Spleen (tissue), 13 donors: ENCODE measurements at places on chromosomes 12 and 14. TPM values are rescaled to one million over a fixed set of nuclear protein-coding genes. Genes with fewer than 3 reads are reported as not detected.
A peak's percentile ranks its signal among the peaks of the same experiment; 100 is the strongest.

- peak; percentile 90 for DNase-seq
Measured at GRCh38 chr14:70808416-70809224, 693 bp downstream of the MAP3K9 start.

- no peak for DNase-seq
Measured at GRCh38 chr14:41986083-41986645, 379.5 kb downstream of the LRFN5 start.

DNA sequence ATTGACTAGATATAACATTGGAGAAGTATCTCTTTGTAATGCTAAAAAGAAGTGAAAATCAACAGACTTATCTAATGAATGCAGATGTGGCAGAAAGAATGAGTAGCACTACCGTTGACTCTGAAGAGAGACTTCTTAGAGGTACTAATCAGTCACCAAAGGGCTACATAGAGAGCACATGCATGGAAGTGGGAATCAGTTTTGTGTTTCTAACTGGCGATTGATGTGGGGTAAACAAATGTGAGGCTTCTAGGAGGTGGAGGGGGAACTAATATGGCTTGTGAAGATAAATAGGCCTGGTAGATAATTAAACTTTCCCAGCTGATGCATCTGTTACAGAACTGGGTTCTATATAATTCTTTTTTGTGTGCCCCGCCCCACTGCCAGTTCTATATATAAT is 10.5 kb downstream of the COCH start:
- DNase-seq, result no peak

- peak; percentile 88 for DNase-seq
Measured at GRCh38 chr12:116508145-116509121, 50.7 kb upstream of the MAP1LC3B2 start.

DNA sequence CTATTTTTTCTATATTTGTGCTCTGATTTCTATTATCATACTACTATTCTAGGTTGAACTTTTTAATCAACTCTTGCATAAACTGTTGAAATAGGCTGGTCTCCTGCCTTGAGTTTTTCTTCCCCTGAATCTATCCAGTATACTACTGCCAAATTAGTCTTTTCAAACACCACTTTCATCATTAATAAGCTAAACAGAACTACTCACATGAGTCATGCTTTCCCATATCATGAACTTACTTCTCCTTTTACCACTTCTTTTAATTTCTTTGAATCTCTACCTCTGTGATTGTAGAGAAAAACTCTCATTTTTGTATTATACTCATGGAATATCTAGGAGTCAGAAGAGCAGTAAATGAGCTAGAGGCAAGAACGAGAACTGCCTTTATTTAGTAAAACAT is 340.3 kb upstream of the PDE3A start:
- DNase-seq, result no peak

DNA sequence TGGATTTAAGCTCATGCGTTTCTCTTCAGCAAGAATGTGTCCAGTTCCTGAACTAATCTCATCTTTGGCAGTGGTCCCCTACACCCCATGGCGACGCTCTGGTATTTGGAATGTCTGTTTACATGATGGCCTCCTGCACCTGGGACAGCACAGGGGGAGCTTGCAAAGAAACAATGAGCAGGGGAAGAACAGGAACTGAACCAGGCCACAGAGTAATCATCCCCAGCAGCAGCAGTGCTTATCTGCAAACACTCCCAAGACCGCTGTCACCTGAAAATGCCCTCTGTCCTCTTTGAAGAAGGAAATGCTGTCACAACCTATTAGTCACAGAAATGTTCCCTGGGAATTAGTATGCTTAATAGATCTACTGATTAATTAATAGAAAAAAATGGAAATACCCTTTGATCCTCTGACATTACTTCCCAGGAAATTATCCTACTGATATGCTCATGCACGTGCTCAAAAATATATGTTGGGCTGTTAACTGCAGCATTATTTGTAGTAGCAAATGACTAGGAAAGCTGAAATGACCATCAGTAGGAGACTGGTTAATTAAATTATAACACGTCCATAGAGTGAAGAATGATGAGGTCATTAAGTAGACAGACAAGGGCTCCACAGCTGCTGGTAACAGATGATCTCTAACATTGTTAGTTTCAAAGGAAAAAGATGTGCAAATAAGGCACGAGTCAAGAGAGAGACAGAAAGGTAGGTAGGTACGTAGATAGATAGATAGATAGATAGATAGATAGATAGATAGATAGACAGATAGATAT is 279.3 kb upstream of the FLRT2 start:
- no peak for DNase-seq

GRCh38 chr12:94841904-94842610 is 161.4 kb downstream of the NDUFA12 start:
- DNase-seq, result no peak

DNA sequence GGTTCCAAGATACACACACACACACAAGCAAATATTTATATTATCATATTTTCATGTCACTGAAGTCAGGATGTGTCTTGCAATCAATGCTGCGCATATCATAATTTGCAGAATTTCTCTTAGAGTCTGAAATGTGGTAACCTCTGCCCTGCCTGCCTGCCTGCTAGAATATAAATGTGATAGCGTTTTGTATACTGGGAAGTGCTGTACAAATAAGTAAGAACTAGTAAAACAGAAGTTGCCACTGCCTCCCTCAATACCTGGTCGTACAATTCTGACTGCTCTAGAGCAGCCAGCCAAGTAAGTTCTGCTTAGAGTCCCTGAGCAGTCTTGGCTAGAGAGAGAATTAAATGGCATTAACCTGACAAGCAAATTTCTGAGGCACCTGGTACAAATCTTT is 83.9 kb upstream of the NTF3 start:
- no peak for DNase-seq

- no peak for DNase-seq
Measured at GRCh38 chr12:3117144-3117581, 40.0 kb downstream of the TSPAN9 start.

DNA sequence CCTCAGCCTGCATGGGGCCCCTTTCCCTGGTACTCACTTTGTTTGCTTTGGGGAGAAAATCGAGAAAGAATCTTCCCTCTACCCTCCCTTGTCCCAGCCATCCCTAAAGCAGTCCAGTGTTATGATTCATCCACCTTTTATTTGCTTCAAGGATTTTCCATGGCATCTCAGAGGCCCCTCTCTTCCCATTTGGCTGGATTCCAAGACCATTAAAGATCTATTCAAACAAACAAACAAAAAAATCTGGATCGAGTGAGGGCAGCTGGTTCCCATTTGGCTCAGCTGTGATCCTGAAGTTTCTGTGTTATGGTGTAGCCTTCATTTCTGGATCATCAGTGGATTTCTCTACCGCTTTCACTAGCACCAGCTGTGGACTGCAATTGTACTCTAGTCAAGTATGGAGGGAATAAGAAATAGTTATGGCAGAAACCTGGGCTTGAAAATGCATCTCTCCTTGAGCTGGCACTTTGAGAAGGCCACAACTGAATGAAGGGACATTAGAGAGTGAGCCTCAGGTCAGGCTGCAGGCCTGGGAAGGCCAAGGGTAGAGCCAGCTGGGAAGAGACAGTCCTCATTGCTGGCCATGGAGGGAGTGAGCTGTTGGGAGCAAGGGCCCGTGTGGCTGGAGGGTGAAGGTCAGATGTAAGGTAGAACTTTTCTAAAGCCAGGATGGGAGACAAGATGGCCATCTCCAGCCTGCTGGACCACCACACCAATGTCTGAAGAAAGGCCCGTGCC is 13.7 kb downstream of the KRT71 start:
- DNase-seq, result peak; percentile 34

DNA sequence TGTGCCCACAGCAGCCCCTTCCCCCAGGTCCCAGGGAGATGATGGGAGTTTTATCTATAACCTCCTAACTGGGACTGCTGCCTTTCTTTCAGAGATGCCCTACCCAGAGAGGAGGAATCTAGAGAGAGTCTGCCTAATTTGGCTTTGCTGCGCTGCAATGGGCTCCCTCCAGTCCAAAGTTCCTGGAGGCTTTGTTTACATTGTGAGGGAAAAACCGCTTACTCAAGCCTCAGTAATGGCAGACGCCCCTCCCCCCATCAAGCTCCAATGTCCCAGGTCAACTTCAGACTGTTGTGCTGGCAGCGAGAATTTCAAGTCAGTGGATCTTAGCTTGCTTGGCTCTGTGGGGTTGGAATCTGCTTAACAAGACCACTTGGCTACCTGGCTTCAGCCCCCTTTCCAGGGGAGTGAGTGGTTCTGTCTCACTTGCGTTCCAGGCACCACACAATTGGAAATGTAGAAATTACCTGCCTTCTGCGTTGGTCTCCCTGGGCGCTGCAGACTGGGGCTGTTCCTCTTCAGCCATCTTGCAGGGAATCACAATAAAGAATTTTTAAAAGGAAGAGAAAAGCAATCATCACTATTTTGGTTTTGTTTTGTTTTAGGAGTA is 262.5 kb downstream of the FOXG1 start:
- no peak for DNase-seq

DNA sequence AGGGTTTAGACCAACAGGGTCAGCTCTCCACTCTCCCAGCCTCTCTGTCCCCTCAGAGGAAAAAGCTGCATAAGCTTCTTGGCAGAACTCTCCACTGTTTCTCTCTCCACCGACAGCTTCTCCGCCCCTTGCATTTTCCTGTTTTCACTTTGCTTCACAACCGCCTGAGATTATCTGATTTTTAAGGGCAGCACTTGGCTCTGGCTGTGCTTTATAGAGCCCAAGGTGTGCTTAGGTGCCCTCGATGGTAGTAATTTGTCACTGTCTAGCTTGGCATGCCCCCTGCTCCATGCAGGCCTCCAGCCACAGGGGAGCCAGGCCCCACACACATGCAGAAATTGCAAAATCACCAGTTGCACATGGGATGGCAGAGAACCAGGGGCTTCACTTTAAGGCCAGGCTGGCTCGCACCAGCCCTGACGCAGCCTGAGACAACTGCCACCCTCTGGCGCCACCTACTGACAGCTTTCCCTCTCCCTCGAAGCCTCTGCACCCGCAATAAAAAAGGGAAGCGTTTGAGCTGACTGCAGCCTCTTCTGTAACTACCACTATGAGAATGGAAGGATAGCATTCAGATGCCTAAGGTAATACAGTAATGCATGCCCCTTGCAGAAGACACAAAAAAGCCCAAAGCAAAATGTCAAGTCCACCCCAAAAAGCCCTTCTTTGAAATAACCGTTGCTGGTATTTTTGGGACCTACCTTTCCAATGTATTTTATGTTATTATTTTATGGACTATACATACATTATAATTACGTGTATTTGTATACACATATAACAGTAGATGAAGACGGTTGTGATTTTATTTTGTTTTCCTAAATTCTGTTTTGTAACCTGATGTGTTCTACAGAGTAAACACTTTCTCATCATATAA is 32.0 kb upstream of the RIMBP2 start:
- DNase-seq, result peak; percentile 81

- no peak for DNase-seq
Measured at GRCh38 chr12:124448955-124449622, 118.3 kb downstream of the NCOR2 start.

DNA sequence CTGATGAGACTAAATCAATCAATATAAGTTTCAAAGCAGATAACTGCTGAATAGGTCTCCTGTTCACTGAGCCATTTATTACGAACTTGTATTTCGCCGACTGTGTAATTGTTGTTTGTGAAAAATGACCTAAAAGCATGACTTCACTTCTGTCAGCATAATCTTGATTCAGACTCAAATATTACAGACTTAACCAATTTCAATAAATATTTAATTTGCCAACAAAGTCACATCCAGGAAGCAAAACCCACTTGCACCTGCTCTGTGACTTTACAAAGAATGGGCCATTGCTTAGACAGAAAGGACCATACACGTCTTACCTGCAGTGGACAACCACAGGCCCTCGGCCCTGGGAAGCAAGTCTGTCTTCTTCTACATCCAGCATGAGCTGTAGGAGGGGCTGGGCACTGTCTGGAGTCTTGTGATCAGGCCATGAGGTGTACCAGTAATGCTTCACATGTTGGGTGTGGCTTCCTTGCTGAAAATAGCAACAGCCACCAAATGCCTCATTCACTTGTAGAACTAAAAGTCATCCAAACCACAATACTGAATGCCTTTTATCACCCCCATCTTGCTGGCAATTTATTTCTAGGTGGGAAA is 23.5 kb upstream of the PTPRB start:
- no peak for DNase-seq

- no peak for DNase-seq
Measured at GRCh38 chr14:73943083-73943482, 6.8 kb downstream of the FAM161B start.

DNA sequence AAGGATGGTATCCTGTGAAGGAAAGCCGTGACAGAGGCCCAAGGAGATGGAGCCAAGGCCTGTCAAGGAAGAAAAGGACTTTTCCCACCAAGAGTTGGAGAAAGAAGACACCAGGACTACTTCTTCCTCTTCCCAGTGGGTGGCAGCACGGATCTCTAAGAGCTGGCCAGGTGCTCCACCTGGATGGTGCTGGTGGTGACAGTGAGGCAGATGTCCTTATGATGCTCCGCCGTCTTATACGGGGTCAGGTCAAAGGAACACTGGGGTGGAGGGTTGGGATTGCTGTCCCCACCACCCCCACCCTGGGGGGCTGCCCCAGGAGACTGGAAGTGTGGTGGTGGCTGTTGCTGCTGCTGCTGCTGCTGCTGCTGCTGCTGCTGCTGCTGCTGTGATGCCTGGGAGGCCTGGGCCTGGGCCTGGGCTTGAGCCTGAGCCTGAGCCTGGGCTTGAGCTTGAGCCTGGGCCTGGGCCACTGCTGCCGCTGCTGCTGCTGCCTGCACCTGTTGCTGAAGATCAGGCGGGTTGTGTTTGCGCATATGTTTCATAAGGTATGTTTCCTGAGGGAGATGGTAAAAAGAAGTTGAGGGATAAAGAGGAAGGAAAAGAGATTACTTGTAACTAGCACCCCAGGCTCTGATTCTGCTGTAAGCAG is 4.8 kb upstream of the ING4 start:
- no peak for DNase-seq

GRCh38 chr14:104817930-104818713 is 17.2 kb downstream of the ZBTB42 start:
- DNase-seq, result peak; percentile 69

- DNase-seq, result no peak
Measured at GRCh38 chr12:105882404-105882803, 256.4 kb downstream of the NUAK1 start.

Gene PPP4R4
- not detected for total RNA-seq

Gene MMP14
- total RNA-seq, result 64.2 TPM

Gene IPO8
- 52.6 TPM for total RNA-seq

Gene PRH2
- total RNA-seq, result not detected

Gene FGD4
- total RNA-seq, result 44.4 TPM

Gene ERH
- 53.5 TPM for total RNA-seq

Gene IFNG-AS1
- 5.6 TPM for total RNA-seq
